ENCODE measurements at places on chromosomes 5 and 9.

GRCh38 chr5:83044926-83045325 is 32.3 kb downstream of the TMEM167A start:
- H3K4me1 ChIP-seq, result no peaks in the 10 kb centered on the region
- no peaks in the 10 kb centered on the region for H3K36me3 ChIP-seq
- DNase-seq, result no peak
- no peak overlapping the region for H3K27ac ChIP-seq

- no peak overlapping the region for H3K27ac ChIP-seq
- no peak for DNase-seq
- no peaks in the 10 kb centered on the region for H3K36me3 ChIP-seq
- no peaks in the 10 kb centered on the region for H3K4me1 ChIP-seq
- no peak overlapping the region for H3K4me3 ChIP-seq
Measured at GRCh38 chr5:137073189-137073588, 425.9 kb downstream of the SPOCK1 start.

DNA sequence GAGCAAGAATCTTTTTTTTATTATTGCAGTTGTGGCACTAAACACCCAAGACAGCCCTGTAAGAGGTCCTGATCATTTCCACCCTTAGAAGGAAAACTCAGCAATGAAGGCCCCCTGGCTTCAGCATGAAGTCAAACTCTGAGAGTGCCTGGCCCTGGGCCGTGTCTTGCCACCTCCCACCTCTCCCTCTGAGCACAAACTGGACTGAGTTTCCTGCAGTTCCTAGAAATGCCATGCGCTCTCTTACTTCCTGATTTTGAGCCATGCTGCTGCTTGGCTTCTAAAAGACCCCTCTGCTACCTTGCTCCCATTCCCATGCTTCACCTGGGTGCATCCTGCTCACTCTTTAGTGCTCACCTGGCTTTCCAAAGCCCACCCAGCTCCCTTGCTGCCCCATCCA is 140.4 kb upstream of the KLF9 start:
- H3K4me1 ChIP-seq, result no peaks in the 10 kb centered on the region
- H3K36me3 ChIP-seq, result no peaks in the 10 kb centered on the region
- H3K4me3 ChIP-seq, result no peak overlapping the region
- no peak overlapping the region for H3K27ac ChIP-seq
- H3K27me3 ChIP-seq, result no peaks in the 10 kb centered on the region

DNA sequence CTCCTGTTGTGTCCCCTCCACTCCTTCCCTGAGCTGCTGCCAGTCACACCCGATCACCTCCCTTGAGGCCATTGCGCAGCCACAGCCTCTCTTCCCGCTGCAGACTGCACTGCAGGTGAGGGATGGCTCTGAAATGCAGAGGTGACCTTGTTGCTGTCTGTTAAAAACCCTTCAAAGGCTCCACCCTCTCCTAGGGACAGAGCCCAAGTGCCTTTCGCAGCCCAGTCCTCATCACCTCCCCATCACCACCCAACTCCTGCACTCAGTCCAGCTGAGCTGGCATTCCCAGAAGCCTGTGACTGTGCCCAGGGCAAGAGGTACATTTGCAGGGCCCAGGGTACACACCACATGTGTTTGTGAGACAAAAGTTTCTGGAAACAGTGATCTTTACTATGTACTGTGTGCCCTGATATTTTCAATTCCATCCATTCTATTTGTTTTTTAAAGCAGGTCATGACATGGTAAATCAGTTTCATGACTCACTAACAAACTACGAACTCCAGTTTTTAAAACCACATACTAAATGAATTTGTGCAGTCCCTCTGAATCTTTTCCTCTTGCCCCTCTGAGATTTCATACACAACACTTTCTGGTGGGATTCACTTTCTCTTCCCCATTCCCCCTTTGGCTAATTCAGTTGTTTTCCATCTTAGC is 73.0 kb upstream of the SPOCK1 start:
- H3K4me3 ChIP-seq, result no peak overlapping the region
- no peaks in the 10 kb centered on the region for H3K4me1 ChIP-seq
- DNase-seq, result no peak
- H3K27ac ChIP-seq, result no peak overlapping the region
- no peaks in the 10 kb centered on the region for H3K36me3 ChIP-seq

DNA sequence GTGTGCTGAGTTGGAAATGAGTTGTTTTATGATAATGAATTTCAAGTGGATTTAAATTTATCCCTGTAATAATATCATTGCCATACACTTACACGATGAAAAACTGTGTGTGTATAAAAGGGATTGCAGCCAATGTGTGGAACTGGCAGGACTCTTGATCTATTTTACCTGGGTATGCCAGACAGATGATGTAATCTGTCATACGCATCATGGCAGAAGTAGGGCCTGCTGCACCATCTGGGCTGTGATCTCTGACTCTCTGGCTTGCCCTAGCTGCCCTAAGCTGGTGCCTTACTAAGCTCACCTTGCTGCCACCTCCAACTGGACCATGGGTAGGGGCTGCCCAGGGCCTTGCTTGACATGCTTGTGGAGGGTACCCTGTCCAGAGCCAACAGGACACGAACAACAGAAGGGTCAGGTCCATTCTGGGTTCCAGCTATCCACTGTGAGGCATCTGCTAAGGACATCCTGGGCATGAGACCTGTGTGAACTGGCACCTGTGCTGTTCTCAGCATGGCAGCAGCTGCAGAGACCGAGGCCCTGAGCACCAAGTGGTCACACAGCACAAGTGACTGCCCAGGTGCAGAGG is 184.2 kb downstream of the FSTL4 start:
- no peaks in the 10 kb centered on the region for H3K27me3 ChIP-seq
- no peaks in the 10 kb centered on the region for H3K4me1 ChIP-seq
- DNase-seq, result no peak
- no peaks in the 10 kb centered on the region for H3K36me3 ChIP-seq
- no peak overlapping the region for H3K4me3 ChIP-seq

GRCh38 chr9:78678877-78679276 is 382.0 kb downstream of the PSAT1 start:
- H3K36me3 ChIP-seq, result no peaks in the 10 kb centered on the region
- no peaks in the 10 kb centered on the region for H3K27me3 ChIP-seq
- no peak overlapping the region for H3K4me3 ChIP-seq
- no peak overlapping the region for H3K27ac ChIP-seq
- DNase-seq, result no peak
- no peaks in the 10 kb centered on the region for H3K4me1 ChIP-seq

- no peak overlapping the region for H3K27ac ChIP-seq
- no peaks in the 10 kb centered on the region for H3K36me3 ChIP-seq
- no peak overlapping the region for H3K4me3 ChIP-seq
- H3K27me3 ChIP-seq, result no peaks in the 10 kb centered on the region
- DNase-seq, result no peak
- no peaks in the 10 kb centered on the region for H3K4me1 ChIP-seq
Measured at GRCh38 chr9:124795881-124796431, 19.0 kb downstream of the OLFML2A start.

DNA sequence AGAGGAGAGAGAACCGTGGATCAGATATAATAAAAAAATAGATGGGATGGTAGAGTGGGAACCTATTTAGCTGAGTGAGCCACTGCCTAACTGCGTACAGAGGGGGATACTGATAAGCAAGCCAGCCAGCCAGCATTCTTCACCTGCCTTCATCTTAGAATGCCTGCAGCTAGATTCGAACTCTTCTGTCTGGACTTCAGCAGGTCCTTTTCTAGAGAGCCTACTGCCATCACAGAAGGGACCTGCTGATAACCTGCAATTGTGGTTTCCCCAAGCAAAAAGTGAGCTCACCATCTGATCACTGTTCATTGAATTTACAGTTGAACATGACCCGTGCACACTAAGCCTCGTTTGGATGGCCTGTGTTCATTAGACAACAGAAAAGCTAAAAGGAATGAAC is 109.4 kb downstream of the CDC42SE2 start:
- peaks cover 87% of the 10 kb centered on the region for H3K4me1 ChIP-seq
- no peaks in the 10 kb centered on the region for H3K36me3 ChIP-seq
- H3K27ac ChIP-seq, result no peak overlapping the region
- no peak overlapping the region for H3K4me3 ChIP-seq
- no peaks in the 10 kb centered on the region for H3K27me3 ChIP-seq
- DNase-seq, result no peak

- H3K4me3 ChIP-seq, result no peak overlapping the region
- H3K4me1 ChIP-seq, result no peaks in the 10 kb centered on the region
- no peaks in the 10 kb centered on the region for H3K36me3 ChIP-seq
- H3K27me3 ChIP-seq, result peaks cover 12% of the 10 kb centered on the region
- DNase-seq, result no peak
Measured at GRCh38 chr5:155729684-155730059, 597.3 kb upstream of the SGCD start.

GRCh38 chr5:135342551-135342875 is 56.5 kb downstream of the MACROH2A1 start:
- DNase-seq, result no peak
- H3K27ac ChIP-seq, result no peak overlapping the region
- no peaks in the 10 kb centered on the region for H3K4me1 ChIP-seq
- H3K4me3 ChIP-seq, result no peak overlapping the region
- H3K27me3 ChIP-seq, result no peaks in the 10 kb centered on the region

GRCh38 chr9:95605101-95605500 is 88.3 kb upstream of the PTCH1 start:
- no peak overlapping the region for H3K4me3 ChIP-seq
- H3K27me3 ChIP-seq, result no peaks in the 10 kb centered on the region
- H3K4me1 ChIP-seq, result no peaks in the 10 kb centered on the region
- no peaks in the 10 kb centered on the region for H3K36me3 ChIP-seq

DNA sequence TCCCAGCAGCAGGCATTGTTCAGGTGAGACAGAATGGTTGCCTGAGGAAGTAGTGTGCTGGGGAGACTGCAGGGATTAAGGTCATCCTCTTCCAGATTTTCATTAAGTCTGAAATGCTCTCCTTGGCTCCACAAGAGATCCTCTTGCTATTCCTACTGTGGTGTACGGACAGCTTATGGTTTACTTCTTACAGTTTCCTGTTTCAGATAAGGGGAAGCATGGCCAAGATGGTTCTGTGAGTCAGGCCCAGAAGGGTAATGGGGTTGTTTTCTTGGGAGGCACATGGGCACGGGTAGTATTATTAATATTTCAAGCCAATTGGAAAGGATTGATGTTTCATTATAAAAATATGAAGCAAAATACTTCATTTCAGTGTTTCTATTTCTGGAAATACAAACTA is 42.9 kb downstream of the GLRX start:
- H3K36me3 ChIP-seq, result no peaks in the 10 kb centered on the region
- H3K27me3 ChIP-seq, result no peaks in the 10 kb centered on the region
- no peak overlapping the region for H3K27ac ChIP-seq

DNA sequence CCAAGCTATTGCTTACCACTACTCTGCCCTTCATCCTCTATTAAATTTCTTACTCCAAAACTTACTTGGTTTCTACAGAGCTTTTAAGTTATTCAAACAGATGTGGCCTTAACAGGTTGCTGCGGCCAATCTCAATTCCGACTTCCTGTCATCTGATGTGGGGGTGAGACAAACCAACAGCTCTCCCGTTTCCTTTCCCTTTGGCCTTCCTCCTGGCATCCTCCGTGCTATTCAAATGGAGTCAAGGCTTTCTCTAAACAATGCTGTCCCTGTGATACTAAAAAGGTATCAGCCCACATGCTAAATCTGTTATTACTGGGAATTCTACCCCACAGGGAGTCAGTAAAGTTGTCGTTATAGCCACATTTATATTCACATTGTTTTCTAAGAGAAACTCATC is 11.8 kb downstream of the RBM18 start:
- H3K4me1 ChIP-seq, result no peaks in the 10 kb centered on the region
- H3K4me3 ChIP-seq, result no peak overlapping the region
- no peaks in the 10 kb centered on the region for H3K27me3 ChIP-seq
- DNase-seq, result no peak
- no peak overlapping the region for H3K27ac ChIP-seq
- H3K36me3 ChIP-seq, result peaks cover 19% of the 10 kb centered on the region

- H3K36me3 ChIP-seq, result no peaks in the 10 kb centered on the region
- no peaks in the 10 kb centered on the region for H3K4me1 ChIP-seq
- H3K27me3 ChIP-seq, result no peaks in the 10 kb centered on the region
- DNase-seq, result no peak
- H3K27ac ChIP-seq, result no peak overlapping the region
Measured at GRCh38 chr9:88658311-88658822, 123.4 kb downstream of the NXNL2 start.

DNA sequence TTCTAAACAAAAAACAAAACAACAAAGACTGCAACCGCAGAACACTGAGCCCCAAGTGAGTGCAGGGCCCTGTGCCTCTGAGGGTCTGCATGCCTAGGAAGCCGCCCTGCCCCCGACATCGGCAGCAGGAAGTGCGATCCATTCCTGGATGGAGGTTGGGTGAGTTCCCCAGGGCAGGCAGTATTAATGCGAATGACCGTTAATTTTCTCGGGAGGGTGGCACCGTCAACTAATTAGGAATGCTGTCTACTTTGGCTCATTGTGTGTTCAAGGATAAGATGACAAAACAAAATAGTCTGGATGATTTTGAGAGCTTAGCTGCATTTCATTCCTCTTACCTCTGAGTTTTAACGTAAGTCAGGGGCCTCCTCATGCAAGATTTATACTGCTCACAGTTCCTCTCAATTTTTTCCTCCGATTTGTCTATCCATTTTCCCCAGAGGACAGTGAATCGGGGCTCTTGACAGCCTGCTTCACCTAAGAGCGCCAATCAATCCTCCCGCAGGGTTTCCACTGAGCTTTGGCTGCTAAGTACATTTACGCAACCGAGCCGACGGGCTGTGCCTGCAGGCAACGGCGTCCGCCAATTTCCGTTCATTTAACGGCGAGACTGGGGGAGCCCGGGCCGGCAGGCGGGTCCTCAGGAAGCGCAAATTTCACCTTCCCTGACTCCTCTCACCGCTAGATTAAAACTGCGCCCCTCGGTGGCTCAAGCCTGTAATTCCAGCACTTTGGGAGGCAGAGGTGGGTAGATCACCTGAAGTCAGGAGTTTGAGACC is 2.9 kb upstream of the NXNL2 start:
- no peak overlapping the region for H3K4me3 ChIP-seq
- no peak overlapping the region for H3K27ac ChIP-seq
- no peak for DNase-seq
- H3K4me1 ChIP-seq, result peaks cover 13% of the 10 kb centered on the region

DNA sequence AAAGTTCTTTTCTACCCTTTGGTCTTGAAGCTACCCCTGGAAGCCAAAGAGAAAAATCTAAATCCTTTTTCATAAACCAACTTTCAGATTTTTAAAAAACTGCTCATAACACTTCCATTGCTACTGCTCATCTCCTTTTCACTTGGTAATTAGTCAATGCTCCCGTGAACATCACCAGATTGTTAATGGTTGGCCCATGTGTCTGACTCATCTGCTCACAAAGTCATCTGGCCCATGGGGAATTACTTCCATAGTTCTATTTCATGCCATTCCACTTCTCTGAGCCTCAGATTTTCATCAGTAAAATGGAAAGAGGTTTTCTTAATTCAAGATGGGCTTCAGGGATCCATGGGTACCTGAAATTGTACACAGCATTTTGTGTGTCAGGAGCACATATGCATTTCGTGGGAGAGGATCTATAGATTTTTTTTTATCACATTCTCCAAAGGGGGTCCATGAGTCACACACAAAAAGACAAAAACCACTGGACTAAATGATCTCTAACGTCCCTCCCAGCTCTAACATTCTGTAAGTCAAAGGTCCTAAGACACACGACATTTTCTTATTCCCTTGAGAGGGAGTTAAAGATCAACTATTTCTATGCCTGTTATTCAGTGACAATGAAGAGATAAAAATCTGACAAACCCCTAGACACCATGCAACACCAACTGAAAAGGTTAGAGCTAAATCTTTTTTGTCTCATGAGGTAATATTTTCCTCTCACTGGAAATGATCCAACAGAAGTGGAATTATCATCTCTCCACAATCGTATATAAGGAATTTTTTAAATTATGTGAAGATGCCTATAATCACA is 75.4 kb downstream of the TEX10 start:
- H3K36me3 ChIP-seq, result peaks cover 6% of the 10 kb centered on the region
- H3K4me3 ChIP-seq, result no peak overlapping the region
- no peaks in the 10 kb centered on the region for H3K4me1 ChIP-seq
- DNase-seq, result no peak
- H3K27ac ChIP-seq, result no peak overlapping the region

GRCh38 chr5:150541895-150542294 is 34.0 kb downstream of the NDST1 start:
- H3K27me3 ChIP-seq, result no peaks in the 10 kb centered on the region
- H3K36me3 ChIP-seq, result no peaks in the 10 kb centered on the region
- H3K4me1 ChIP-seq, result no peaks in the 10 kb centered on the region

Measured in CD8-positive, alpha-beta memory T cell (primary cell).